ENCODE measurements at places on chromosomes 4 and X.

GRCh38 chrX:936979-937769, 275.3 kb downstream of the CRLF2 start:
- no peaks in the 10 kb centered on the region for H3K36me3 ChIP-seq
- no peak overlapping the region for H3K27ac ChIP-seq
- DNase-seq = no peak

DNA sequence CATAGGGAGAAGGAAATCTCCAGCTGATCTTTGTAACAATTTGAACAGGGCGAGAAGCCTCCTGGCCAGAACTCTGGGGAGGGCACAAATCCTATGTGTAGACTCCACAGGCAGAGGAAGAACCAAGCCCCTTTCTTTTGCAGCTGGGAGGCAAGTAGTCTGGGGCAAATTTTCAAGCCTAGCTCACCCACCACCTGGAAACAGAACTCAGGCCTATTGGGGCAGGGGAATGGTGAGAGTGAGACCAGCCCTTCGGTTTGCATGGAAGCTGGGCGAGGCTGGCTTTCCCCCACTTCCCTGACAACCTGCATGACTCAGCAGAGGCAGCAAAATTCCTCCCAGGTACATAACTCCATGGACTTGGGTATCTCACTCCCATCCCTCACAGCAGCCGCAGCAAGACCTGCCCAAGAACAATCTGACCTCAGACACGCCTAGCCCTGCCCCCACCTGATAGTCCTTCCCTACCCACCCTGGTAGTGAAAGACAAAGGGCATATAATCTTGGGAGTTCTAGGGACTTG, 138.2 kb downstream of the EMCN start:
- peaks cover 24% of the 10 kb centered on the region for H3K27me3 ChIP-seq
- H3K4me1 ChIP-seq = no peaks in the 10 kb centered on the region
- no peaks in the 10 kb centered on the region for H3K36me3 ChIP-seq
- no peak overlapping the region for H3K27ac ChIP-seq
- DNase-seq = no peak
- no peak overlapping the region for H3K4me3 ChIP-seq

DNA sequence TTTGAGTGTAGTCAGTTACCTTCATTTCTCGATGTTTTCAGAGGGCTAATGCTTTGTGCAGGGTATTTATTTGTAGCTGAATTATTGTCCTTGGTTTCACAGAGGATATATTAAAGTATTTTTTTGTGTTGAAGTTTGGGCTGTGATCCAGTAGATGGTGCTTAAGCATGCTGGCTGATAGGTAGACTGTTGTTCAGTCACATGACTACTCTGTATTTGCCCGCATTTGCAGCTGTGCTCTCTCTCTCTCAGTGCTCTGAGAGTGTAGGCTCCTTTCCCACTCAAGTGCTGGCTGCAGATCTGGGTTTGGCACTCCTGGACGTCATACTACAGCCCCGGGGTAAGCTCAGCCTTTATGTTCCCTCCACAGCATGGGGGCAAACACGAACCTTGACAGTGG, 21.7 kb downstream of the RAB40AL start:
- H3K36me3 ChIP-seq = peaks cover 2% of the 10 kb centered on the region
- H3K4me1 ChIP-seq = no peaks in the 10 kb centered on the region
- H3K27me3 ChIP-seq = peaks cover 7% of the 10 kb centered on the region
- H3K27ac ChIP-seq = no peak overlapping the region

GRCh38 chr4:168408620-168409019, 71.7 kb downstream of the DDX60L start:
- peaks cover 26% of the 10 kb centered on the region for H3K36me3 ChIP-seq
- H3K27me3 ChIP-seq = no peaks in the 10 kb centered on the region
- no peak overlapping the region for H3K27ac ChIP-seq
- DNase-seq = no peak
- H3K4me3 ChIP-seq = no peak overlapping the region

Data from central memory CD8-positive, alpha-beta T cell (primary cell).